ENCODE measurements at places on chromosomes 13 and 19.

- DNase-seq = no peak
Measured at GRCh38 chr19:55173714-55174409, 6.2 kb downstream of the SYT5 start.

- DNase-seq = no peak
Measured at GRCh38 chr19:13398780-13399726, 107.2 kb downstream of the CACNA1A start.

GRCh38 chr19:49442354-49442753 lies 1.0 kb upstream of the SLC17A7 start:
- DNase-seq = no peak

GRCh38 chr13:80873589-80873988 lies 532.7 kb upstream of the SPRY2 start:
- peak; percentile 6 for DNase-seq

GRCh38 chr19:47506459-47506858 lies 8.4 kb downstream of the NAPA start:
- no peak for DNase-seq

DNA sequence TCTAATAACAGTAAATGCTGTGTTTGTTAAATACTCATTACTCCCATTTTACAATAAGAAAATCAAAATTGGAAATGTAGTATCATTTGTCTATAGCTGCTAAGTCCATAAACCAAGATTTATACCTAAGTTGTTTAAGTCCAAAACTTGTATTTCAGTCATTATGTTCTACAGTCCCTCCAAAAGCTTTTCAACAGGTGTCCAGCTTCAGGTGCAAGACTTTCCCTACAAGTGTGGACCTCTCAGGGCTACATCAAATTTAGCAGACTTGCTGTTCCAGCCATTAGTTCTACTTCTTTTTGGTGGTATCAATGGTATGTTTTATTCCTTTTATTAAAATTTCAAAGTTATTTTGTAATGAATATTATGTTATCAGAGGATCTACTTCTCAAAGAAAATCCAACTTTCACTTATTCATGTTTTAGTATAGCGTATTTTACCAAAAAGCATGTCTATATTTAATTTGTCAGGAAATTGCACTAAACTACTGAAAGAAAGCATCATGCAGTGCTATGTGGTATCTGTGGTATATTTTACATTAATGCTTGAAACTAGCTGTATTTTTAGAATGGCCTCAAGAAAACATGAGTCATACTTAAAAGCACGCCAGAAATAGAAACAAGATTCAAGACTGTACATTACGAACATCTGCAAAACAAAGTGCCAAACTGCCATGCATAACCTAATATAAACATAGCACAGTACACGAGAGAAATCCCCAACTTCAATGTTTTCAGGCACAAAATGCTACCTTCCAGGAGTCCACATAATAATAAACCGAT lies 44.5 kb downstream of the VWA8 start:
- peak; percentile 11 for DNase-seq

GRCh38 chr19:2015608-2015950 lies at the start of gene BTBD2:
TSS of gene BTBD2 (minus strand) at chr19:2015714. CDS start at chr19:2015703, 11 bp downstream.
- DNase-seq = no peak

DNA sequence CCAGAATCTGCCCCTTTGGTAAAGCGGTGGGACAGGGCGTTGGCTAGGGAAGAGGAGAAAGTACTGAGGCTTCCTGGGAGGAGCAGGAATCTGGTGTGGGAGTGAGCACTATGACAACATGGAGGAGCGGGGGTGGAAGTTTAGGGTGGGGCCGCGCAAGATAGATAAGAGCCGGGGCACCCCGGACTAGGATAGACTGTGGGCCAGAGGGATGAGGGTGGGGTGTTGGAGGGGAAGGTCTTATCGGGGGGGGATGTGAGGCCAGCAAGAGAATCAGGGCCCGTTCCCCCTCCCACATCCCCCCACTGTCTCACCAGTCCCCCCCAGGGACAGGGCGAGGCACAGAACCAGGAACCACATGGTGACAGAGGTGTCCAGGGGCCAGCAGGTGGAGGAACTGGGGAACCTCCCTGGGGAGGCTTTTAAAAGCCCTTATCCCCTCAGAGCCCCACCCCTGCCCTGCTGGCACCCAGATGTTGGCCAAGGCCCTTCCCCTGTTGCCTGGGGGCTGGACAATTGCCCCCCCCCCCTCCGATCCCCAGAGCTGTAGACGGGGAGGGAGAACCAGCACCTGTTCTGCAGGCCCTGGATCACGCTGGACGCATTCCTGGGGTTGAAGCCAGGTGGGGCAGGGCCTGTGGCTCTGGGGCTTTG lies at the start of gene KLK1:
Gene KLK1 (minus strand): TSS at position 399 of the 654 bp plus-strand sequence. CDS start 39 bp downstream, at position 360.
- DNase-seq = no peak

GRCh38 chr19:10760273-10760944 lies 42.5 kb downstream of the DNM2 start:
- DNase-seq = peak; percentile 61

- peak; percentile 72 for DNase-seq
Measured at GRCh38 chr19:51473009-51473707, 5.2 kb upstream of the CEACAM18 start.

Measured in naive B cell (primary cell).